ENCODE measurements at places on chromosomes 13 and 19. TPM values are rescaled to one million over a fixed set of nuclear protein-coding genes. Genes with fewer than 3 reads are reported as not detected.

The ZNF571 gene
- total RNA-seq: 1.4 TPM

The C19orf67 gene
- total RNA-seq: not detected

The ZNF426 gene
- total RNA-seq: 19.4 TPM

The PLPPR2 gene
- 7.9 TPM for total RNA-seq

The RFX1 gene
- total RNA-seq: 3.9 TPM

The C13orf42 gene
- not detected for total RNA-seq

Data from uterine smooth muscle cell (primary cell).